Activated T-helper 9 cell treated with anti-CD3 and anti-CD28 coated beads, Interleukin-2, amount 50 U/mL, for 16 hours (primary cell): ENCODE measurements at places on chromosomes 5 and 9.

- DNase-seq: no peak
These were observed 13.9 kb upstream of the KIF12 start for GRCh38 chr9:114112778-114113584.

DNA sequence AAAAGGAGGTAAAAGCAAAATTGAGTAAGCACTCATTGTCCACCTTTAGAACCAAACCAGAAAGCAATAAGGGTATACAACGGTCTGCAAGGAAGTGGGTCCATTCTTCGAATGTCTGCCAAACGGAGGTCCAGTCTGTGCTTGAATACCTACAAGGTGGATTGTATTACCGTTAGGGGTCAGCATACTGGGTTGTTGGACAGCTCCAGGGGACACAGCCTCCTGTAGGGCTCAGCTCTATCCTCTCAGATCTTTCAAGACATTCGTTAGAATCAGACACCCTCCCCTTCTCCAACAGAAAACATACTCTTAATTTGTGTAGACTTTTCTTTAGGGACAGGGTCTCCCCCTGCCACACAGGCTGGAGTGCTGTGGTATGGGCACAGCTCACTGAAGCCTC, 5.5 kb downstream of the ASTN2 start:
- no peak for DNase-seq

DNA sequence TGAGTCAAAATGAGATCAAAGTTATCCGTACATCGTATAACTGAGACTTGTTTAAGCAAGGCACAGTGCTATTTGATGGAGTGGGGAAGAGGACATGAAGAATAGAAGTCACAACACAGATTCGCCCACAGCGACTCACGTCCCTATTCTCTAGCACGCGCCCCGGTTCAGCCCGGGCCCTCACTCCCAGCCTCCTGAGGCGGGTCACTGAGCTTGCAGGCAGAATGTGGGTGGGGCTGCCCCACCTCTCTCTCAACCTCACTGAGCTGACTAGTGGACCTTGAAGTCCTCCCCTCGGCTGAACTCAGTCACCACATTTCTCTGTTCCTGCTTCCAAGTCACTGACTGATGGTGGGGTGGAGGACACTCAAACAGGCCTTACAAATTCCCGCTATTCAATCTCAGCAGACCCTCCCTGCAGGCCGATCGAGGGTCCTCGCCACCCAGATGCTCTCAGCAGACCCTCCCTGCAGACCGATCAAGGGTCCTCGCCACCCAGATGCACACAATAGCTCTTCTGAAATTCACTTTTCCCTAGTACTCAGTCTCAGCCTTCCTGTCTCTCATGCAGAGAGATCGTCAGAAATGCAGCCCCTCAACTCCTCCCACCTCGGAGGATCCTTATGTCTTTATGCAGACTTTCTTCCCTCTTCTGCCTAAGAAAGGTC, 12.9 kb downstream of the GLDC start:
- DNase-seq: no peak

- peak; percentile 31 for DNase-seq
These were observed 21.2 kb downstream of the TRIM14 start for GRCh38 chr9:98097836-98098235.

DNA sequence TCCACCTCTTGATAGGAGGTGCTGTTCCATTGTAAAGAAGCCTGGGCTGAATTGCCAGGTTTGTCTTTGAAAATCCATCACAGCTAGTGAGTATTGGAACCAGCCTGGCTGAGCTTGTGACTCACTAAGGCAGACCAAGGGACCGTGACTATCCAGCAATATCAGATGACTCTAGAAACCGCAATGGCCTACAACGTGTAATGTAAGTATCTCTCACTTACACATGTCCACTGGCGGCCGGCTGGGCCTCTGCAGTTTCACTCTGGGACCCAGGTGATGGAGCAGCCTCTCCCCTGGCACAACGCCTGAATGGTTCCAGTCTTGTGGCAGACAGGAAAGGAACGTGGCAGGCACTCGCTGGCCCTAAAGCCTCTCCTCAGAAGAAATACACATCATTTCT, 3.1 kb upstream of the HRH2 start:
- DNase-seq: no peak

- no peak for DNase-seq
These were observed 71.9 kb upstream of the PPP1R2B start for GRCh38 chr5:156778139-156778706.

GRCh38 chr5:156556666-156557406, 229.9 kb downstream of the SGCD start:
- DNase-seq: no peak

DNA sequence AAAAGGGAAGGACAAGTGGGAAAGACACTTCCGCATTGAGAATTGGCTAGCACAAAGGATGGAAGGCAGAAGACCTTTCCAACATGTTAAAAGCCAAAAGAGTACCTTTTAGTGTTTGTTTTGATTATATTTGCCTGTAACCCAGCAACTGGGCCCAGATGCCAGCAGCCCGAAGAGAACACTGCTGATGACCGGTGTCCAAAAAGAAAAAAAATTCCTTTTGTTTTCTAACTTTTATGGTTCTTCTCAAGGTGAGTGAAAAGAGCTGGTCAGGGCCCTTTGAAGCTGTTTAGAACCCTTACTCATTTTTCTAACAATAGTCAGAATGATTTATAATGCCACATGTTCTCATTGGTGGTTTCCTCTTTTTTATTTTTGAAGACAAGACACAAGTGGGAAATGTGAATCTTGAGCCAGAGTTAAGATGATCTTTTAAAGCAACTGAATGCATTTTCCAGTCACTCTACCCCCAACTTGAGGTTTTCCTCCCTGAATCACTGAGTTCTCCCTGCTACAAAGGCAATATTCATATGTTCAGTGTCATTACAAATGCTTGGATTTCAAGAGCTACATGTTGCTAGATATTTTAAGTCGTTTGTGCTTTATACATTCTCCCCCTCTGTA, 32.3 kb upstream of the ZNF462 start:
- no peak for DNase-seq

- DNase-seq: no peak
These were observed 33.4 kb upstream of the AIF1L start for GRCh38 chr9:131062969-131063368.

DNA sequence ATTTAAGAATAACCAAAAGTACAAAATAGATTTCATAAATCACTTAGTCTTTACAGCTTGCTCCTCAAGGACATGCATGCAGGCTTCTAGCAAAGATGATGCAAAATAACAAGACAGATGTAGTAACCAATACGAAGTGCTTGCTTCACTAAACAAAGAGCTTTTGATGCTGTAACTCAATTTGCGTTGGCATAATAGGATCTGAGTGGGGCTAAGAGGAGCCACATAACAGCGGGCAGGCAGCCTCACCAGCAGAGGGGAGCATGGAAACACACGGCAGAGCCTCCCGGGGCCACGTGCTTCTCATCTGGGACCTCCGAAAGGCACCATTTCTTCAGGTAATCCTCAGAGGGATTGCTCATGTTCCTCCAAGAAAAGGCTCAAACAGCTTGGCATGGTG, 139.7 kb downstream of the C5orf15 start:
- no peak for DNase-seq
